ENCODE measurements at places on chromosomes 5 and 9. TPM values are rescaled to one million over a fixed set of nuclear protein-coding genes. Genes with fewer than 3 reads are reported as not detected.

STXBP1 gene
- total RNA-seq = 20.6 TPM

TMEM215 gene
- total RNA-seq = not detected

GAS1 gene
- total RNA-seq = 0.99 TPM

ARL10 gene
- total RNA-seq = 5.2 TPM

HSDL2 gene
- 25.5 TPM for total RNA-seq

RFK gene
- 22.4 TPM for total RNA-seq

FGD3 gene
- total RNA-seq = 0.20 TPM

OR1J2 gene
- not detected for total RNA-seq
